Activated B cell treated with CpG ODN at 0.5 μM for 24 hours (primary cell): ENCODE measurements at places on chromosomes 16 and 17. TPM values are rescaled to one million over a fixed set of nuclear protein-coding genes. Genes with fewer than 3 reads are reported as not detected.

GRCh38 chr17:62723842-62724241 is 84.3 kb downstream of the MARCHF10 start:
- no peak for DNase-seq

GRCh38 chr16:10738231-10739077 is 5.2 kb upstream of the NUBP1 start:
- no peak for DNase-seq

DNA sequence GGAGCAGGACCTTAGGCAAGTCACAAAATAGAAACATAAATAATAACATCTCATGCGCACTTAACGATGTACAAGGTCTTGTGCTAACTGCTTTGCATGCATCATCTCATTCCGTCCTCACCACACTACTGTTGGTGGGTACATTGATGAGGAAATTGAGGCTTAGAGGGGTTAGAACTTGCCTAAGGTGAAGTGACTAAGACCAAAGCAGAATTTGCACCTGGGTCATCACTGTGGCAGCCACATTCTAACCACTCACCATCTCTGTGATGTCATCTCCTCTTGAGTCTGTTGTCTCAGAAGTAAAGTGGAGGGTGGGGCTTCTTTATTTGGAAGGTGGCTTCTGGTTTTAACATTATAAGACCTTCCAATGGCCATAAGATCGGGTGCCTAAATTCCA is 20.4 kb upstream of the TRIM25 start:
- DNase-seq = no peak

GRCh38 chr17:8141045-8141444 is 11.2 kb downstream of the PER1 start:
- no peak for DNase-seq

GRCh38 chr17:65062171-65062915 is 5.8 kb upstream of the GNA13 start:
- no peak for DNase-seq

DNA sequence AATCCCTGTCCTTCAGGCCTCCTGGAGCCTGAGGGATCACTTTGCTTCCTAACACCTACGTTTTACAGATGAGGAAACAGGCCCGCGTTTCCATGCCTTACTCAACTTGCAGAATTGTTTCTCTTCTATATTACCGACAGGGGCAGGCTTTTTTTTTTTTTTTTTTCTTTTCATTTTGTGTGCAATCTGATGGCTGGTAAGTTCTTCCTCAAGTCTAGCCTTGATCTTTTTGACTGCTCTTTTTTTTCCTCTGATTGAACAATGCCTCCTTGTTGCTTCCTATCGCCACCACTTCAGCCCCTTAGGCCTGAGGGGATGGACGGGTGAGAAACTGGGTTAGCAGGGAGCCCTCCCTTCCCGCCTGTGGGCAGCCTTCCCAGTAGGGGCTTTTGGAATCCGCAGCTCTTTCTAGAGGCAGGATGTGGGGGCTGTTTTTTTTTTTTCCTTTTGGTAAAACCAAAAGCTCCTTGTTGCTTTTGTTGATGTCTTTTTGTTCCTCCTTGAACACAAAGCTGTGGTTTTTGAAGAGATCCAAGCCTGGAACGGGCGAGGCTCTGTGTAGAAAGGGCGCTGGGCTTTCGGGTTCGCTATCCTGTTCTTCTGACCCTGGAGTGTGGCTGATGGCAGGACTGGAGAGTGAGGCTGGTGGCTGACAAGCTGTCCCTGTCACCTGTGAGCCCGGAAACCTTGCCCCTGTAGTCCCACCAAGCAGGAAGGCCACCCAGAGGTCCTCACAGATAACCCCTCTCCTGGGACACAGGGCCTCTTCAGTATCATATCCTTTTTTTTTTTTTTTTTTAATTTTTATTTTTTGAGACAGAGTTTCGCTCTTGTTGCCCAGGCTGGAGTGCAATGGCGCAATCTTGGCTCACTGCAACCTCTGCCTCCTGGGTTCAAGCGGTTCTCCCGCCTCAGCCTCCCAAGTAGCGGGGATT is 14.0 kb downstream of the LASP1 start:
- no peak for DNase-seq

GRCh38 chr17:48062273-48062672 is 14.1 kb downstream of the NFE2L1 start:
- no peak for DNase-seq

TRIM25 gene
- total RNA-seq = 63.5 and 71.4 TPM in 2 replicates

- no peak for DNase-seq
Observed at GRCh38 chr17:32348483-32348800, 1.5 kb upstream of the ZNF207 start.

- DNase-seq = no peak
Observed at GRCh38 chr17:50863221-50863843, 2.8 kb downstream of the TOB1 start.

DNA sequence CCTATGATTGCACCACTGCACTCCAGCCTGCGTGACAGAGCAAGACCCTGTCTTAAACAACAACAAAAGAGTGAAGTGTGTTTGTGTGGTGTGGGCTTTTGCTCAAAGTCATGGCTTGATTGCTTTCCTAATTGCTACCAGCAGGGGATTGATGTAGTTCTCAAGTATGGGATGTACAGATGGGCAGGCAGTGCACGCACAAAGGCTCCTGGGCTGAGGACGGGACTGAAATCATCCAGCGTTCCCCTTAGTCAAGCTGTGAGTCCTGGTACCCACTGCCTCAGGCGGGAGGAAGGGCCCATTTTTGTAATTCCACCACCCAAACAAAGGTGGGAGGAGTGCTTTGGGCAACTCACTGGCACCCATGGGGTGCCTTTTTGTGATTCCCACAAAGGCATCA is 47.3 kb downstream of the GDE1 start:
- DNase-seq = no peak

- DNase-seq = no peak
Observed at GRCh38 chr17:81523402-81524038, 4.7 kb upstream of the FSCN2 start.

ALG1 gene
- total RNA-seq = 25.8 and 28.2 TPM in 2 replicates

DNA sequence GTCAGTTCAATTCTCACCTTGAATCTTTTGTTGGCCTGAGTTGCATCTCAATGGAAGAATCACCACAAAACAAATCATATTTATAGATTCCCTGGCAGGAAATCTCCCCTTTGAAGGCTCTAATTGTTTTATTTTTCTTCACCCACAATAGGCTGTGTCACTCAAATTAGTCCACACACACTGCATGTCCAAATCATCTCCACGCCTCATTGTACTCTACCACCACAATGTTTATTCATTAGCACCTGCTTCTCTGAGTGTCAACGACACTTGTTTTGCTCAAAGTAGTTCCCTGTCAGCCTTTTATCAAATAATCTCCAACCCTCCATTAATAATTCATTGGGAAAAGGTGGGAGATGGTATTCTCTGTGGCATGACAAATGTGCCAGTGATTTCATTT is 164.3 kb downstream of the ABCC12 start:
- no peak for DNase-seq

GRCh38 chr16:88781140-88782077 is 3.6 kb downstream of the PIEZO1 start:
- DNase-seq = peak; percentile 57

MBTD1 gene
- total RNA-seq = 18.3 and 23.6 TPM in 2 replicates

TPSB2 gene
- total RNA-seq = not detected in 2 replicates

DNA sequence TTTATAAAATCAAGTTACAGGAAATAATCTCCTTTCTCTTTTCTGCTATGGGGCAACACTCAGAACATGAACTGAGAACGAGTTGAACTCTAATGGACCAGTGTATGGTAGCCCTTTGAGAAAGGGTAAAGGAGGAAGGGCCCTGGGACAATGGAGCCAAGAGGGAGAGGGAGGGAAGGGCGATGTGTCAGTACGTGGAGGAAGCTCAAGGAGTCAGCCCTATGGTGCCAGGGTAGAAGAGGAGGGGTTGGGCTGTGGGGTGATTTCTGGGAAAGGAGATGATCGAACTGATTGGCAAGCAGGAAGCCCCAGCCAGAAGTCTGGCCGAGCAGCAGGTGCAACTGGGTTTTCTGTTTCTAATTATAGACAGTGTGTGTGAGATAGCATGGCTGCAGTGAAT is 4.3 kb upstream of the WIPI1 start:
- no peak for DNase-seq

ABCA10 gene
- total RNA-seq = 1.1 and 1.8 TPM in 2 replicates

GRCh38 chr16:71257768-71258167 is 27.2 kb upstream of the HYDIN start:
- DNase-seq = no peak

KCNG4 gene
- total RNA-seq = not detected in 2 replicates

- no peak for DNase-seq
Observed at GRCh38 chr17:30292286-30292858, 628 bp upstream of the BLMH start.

DNA sequence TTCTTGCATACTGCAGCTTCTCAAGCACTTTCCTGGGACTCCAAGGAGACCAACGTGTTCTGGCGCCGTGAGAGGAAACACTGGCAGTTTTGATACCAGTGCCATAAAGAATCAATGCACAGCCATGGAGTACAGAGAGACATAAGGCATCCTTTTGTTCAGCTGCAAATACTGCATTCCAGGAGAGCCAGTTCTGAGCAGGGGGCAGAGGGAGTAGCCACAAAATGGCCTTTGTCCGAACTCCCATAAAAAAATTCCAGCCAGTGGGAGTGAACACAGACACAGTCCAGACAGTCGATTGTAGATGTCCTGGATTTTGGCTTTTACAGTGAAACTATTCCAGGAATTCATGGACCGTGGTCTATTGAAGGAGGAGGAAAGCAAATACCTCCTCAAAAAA is 36.2 kb upstream of the TEKT3 start:
- no peak for DNase-seq

DNA sequence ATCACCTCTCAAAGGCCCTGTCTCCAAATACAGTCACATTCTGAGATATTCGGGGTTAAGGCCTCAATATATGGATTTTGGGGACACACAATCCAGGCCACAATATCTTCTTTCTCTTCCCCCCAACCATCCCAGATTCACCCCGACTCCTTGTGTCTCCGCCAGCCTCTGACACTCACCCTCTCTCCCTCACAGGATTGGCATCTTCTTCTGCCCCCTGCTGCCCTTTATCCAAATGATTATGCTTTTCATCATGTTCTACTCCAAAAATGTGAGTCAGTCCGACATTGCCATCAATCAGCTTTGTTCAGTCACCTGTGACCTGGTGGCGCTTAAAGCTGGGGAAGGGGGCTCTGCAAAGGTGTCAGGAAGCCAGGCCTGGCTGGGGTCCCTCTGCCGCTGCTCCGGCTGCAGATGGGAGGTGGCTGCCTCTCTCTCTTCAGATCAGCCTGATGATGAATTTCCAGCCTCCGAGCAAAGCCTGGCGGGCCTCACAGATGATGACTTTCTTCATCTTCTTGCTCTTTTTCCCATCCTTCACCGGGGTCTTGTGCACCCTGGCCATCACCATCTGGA is 35.1 kb downstream of the GDE1 start:
- no peak for DNase-seq

DNA sequence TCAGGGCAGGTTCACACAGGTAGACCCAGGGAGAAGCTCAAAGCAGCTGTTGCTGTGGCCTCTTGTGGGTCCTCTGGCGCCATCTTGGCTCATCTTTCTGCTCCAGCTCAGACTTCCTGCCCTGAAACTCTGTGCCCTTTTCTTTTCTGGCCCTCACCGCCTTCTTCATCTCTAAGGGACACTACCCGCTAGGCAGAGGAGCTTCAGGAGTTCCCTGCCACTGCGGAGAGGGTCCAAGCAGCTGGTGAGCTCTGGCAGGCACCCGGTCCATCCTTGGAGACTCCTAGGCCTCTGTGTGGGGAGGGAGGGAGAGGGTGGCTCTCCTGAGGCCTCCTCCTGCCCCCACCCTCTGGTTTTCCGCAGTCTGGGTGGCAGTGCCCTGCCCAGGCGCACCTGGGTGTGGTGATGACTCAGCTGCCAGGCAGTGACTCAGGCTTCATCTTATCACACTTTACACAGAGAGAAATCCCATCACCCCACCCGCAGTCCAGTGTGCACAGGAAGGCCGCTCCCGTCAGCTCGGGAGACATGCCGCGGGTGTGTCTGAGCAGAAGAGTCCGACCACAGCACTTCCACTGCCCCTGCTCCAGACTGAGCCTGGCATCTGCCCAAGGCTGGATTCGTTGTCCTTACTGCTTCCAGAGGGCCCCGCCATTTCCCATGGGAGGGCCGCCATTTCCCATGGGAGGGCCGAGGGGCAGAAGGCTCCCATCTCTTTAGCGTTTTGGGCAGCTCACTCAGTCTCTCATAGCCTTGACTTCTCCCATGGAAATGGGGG is 7.3 kb downstream of the NT5C start:
- no peak for DNase-seq

DOC2A gene
- not detected in 2 replicates for total RNA-seq

DHODH gene
- 12.0 and 13.0 TPM in 2 replicates for total RNA-seq

GRCh38 chr17:75405365-75406221 is at the start of gene GRB2:
TSS of gene GRB2 (minus strand) at chr17:75405678. CDS start at chr17:75393628, 12,050 bp downstream.
- peak; percentile 100 for DNase-seq

SPN gene
- 2.4 and 2.7 TPM in 2 replicates for total RNA-seq

- no peak for DNase-seq
Observed at GRCh38 chr16:54936979-54937670, 6.5 kb downstream of the IRX5 start.

DNA sequence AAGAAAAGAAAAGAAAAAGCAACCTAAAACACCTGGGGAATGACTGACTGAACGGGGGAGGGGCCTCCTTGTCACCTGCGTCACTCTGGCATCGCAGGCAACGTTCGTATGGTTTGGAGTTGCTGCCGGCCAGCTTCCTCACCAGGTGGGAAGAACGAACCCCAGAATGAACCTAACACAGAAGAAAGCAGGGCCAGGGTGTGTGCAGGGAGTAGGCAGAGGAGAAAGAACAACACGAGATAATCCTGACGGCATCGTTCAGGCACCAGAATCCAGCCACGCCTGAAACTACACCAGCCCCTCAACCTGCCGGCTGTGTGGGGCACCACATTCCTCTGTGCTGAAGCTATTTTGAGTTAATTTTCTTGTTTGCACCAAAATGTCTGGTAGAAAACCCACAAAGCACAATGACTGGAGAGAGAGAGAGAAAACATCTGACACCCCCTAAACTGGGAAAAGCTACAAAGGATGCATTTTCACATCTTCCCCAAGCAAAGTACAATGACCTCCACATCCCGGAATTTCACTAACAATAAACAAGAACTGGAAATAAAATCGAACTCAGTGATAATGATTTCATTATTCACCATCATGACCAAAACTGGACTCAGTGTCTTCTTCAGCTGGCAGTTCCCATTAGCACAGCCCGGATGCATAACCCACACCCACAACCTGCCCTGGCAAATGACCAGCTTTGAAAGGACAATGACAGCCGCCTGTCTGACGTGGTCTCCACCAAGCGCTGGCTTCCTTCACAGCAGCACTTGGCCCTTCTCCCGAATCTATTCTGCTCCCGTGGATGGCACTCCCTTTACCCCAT is 23.6 kb downstream of the RAB40B start:
- DNase-seq = no peak

DNA sequence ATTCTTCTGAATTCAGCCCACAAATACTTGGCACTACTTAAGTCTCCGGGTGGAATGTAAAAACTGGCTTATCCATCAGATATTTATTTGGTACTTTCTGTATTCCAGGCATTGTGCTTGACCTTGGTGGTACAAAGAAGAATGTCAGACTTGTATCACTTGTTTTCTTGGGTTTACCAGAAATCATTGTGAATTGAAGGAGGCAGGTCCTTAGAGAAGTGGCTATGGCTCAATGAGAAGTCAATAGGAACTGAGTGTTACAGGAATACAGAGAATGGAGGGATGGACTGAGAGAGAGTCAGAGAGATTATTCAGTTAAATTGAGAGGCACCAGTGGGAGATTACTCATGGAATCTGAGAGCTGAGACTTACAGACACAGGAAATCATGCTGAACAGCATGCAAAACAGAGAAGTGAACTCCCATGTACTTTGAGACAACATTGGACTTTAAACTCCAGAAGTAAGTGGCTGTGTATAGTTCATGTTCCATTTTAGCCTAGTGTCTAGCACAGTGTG is 704.1 kb downstream of the CDH11 start:
- DNase-seq = no peak

- DNase-seq = no peak
Observed at GRCh38 chr17:38579083-38579480, 26.7 kb downstream of the SRCIN1 start.

KRT28 gene
- not detected in 2 replicates for total RNA-seq
